ENCODE measurements at places on chromosomes 12 and 14. TPM values are rescaled to one million over a fixed set of nuclear protein-coding genes. Genes with fewer than 3 reads are reported as not detected.

DNA sequence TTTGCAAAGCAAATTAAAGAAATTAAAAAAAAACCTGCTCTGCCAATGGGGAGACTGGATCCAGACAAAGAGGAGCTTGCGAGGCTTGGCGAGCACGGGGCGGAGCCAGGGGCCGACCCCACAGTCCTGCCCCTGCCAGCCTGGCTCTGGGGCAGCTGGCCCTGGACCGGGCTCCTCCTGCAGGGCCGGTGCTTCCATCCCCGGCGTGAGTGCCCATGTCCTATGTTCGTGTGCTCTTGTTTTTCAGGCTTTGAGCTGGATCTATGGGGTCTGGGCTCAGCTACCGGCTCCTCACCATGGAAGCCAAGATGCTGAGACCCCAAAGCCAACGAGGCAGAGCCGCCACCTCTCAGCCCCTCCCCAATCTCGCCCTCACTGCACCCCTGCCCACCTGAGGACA lies 176.8 kb downstream of the KIF26A start:
- DNase-seq: no peak

DNA sequence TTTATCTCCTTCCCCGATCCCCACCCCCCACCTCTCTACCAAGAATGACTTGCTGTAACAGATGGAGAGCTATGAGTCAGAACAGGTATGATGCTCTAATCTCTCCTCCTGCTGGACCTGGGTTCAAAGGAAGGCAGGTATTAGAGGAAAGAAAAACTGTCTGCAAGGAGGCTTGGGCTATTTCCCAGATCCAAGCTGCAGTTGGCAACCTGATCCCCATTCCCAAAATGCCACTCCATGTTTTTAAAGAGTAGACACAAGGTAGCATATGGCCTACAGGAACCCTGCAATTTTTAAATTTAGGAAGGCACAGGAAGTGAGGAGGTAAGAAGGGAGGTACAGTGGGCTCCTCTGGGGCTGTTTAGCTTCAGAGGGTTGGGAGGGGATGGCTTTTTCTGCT lies 33.0 kb downstream of the SRRM4 start:
- no peak for DNase-seq

- DNase-seq: no peak
Measured at GRCh38 chr14:68566075-68566474, 226.8 kb downstream of the ZFP36L1 start.

Gene SCN8A
- not detected for total RNA-seq

Gene IL26
- not detected for total RNA-seq

All from PC-9 (cell line).